ENCODE measurements at places on chromosomes 6 and 20.

DNA sequence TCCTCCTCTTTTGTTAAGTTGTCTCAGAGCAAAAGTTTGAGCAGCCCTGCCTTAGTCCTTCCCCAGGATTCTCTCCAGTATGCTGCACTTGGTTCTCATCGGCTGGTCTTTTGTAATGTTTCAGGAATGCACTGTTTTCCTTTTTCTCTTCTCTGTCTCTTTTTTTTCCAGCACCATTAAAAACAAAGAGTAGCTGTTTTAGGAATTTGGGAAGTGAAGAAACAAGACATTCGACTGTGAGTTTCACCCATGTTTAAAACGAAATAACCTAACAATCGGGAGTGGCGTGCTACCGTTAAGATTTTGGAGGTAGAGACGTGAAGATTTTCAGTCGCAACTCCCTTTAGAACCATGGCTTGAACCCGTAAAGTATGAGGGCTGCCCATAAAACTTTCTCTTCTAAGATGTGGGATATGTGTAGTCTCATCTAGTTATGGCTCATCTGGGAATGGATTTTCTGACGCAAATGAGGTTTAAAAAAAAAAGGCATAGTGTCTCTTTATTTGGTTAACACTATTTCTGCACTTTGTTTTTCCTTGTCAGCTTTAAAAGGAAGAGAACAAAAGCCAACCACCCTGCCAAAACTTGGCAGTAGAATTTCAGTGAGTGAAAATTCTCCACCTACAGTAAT, 35.9 kb upstream of the RAB23 start:
- no peak for DNase-seq

- no peak for DNase-seq
Observed at GRCh38 chr6:21213492-21213891, 380.1 kb upstream of the SOX4 start.

- no peak for DNase-seq
Observed at GRCh38 chr20:57893366-57893999, 183.7 kb upstream of the PMEPA1 start.

DNA sequence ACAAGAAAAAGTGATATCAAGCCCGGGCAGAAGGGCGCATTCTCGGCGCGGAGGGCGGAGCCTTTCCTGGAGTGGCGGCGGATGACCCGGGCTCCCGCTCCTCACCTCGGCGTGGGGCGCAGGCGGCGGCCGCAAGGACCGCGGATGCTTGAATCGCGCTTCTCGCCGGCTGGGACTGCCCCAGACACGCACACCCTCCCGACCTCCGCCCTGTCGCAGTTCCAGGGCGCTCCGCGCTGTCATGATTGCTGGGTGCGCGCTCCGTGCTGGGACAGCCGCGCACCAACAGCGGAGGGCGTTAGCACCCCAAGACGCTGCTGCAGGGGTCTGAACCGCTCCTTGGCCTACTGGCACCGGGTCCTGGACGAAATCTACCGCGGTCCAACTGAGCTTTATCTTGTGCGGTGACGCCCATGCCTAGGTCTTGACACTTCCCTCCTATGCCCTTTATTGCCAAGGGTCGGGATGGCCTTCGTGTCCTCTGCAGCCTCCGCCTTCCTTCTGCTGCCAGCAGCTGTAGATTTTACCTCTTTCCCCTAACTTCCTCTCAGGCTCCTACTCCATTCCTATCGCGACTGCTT, 43.3 kb downstream of the IRAK1BP1 start:
- no peak for DNase-seq

- no peak for DNase-seq
Observed at GRCh38 chr6:15608396-15608795, 54.4 kb downstream of the DTNBP1 start.

DNA sequence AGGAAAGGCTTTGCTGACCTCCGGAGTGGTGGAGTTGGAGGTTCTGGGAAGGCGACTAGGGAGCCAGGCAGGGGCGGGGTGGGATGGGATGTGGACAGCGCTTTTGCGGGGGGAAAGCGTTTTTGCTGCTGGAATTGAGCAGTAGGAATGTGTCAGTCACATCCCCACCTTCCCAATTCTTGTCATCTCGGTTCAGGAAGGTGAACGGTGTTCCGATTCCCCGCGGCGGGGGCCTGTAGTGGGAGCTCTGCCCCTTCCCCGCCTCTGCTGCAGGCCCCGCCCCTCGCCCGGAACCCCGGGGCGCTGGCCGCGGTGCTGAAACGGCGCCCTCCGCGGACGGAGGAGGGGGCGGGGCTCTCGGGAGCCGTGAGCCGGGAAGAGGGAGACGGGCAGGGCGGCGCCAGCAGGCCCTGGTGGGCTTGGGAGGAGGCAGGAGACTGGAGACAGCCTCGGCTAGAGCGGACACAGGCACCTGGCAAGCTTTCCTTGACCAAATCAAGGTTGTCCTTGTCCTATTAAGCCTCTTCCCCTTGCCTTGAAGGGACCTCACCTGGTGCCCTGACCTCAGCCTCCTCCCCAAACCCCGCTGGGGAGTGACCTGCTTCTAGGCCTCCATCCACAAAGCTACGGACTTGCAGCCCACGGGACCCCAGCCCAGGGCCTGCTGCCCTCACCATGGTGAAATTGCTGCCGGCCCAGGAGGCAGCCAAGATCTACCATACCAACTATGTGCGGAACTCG, at the start of gene LHFPL5:
Gene LHFPL5, plus strand, starts transcription at position 357 of the 741 bp plus-strand sequence. Its CDS starts 319 bp downstream, at position 676.
- peak; percentile 80 for DNase-seq
